Mesothelial cell of epicardium (in vitro differentiated cells): ENCODE measurements at places on chromosomes 3 and 15.

DNA sequence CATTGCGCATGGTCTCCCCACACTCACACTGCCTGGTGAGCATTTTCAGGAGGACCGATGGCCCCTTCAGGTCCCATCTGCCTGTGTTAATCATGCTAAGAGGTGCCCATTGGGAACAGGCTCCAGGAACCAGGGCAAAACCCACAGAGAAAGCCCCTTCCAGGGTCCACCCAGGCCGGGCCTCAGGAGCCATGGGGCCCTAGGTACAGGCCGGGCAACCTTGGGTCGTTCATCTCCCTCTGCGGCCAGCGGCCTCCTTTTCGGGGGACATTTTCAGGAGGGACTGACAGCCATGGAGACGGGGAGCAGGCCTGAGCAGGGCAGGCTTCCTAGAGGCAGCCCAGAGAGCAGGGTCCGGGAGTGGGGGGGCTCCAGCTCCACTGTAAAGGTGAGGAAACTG, 68.0 kb upstream of the TAMM41 start:
- no peak for DNase-seq

DNA sequence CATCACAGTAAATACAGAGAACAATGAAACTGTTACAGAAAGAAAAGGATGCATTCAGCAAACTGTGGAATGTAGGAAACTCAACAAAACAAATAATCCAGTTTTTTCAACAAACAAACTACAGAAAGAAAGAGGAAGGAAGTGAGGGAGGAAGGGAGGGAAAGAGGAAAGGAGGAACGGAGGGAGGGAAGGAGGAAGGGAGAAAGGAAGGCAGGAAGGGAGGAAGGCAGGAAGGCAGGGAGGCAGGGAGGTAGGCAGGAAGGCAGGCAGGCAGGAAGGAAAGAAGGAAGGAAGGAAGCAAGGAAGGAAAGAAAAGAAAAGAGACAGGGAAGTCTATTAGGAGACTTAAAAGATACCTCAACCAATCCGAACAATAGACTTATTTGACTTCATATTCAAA, 135.7 kb downstream of the EFHB start:
- no peak for DNase-seq

GRCh38 chr15:66846811-66847210, 144.8 kb downstream of the SMAD6 start:
- DNase-seq = no peak

DNA sequence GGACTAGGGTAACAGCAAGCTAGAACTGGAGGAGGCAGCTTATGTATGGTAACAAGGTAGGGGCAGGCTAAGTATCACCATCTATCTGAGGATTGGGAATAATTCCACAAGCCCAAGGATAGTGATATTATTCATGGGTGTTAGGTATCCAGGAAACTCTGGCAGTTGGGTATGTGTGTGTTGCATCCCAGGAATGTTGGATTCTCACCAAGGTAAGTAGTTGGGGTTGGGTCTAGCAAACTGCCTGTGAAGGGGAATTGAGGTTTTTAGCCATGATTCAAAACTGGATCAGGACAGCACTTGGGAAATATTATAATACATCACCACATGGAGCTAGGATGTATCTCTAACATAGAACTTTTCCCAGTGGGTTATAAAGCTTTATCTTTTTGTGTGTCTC, 626.4 kb upstream of the GOLIM4 start:
- no peak for DNase-seq

- DNase-seq = no peak
Observed at GRCh38 chr3:40753951-40754350, 229.2 kb downstream of the ZNF621 start.

DNA sequence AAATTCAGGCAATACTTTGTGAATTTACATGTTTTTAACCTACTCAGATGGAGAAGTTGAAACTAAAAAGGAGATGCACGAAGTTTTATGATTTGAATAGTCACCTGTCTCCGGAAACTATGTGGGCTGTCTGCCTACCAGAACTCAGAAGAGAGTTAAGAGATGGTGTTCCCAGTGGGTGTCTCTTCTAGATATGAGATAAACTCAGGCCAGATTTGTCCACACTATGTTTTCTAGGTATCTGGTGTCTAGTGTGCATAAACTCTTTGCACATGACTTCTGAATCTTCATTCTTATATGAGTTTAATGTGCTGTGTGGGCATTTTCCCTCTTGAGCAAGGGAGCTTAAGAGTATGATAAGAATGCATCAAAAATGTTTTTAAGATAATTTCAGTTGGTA, 222.8 kb downstream of the FOXP1 start:
- no peak for DNase-seq

DNA sequence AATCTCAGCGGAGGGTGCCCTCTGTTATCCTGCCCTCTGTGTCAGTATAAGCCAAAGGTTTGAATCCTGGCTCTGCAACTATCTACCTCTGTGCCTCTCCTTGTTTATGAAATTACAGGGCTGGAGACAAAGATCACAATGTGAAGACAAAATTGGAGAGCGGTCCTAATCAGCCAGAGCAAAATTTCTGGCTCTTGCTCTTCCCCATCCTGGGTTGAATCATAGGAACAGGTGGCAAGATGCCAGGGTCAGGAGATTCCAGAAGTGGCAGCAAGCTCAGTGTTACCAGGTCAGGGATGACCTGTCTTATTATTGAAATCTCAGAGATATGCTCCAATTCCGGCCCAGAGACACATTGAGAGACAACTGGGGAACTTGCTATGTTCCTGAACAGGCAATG, 2.3 kb upstream of the CCR2 start:
- DNase-seq = no peak

- no peak for DNase-seq
Observed at GRCh38 chr3:49641921-49642707, 32.0 kb upstream of the APEH start.

GRCh38 chr3:42066516-42067181, 24.5 kb upstream of the TRAK1 start:
- DNase-seq = no peak

DNA sequence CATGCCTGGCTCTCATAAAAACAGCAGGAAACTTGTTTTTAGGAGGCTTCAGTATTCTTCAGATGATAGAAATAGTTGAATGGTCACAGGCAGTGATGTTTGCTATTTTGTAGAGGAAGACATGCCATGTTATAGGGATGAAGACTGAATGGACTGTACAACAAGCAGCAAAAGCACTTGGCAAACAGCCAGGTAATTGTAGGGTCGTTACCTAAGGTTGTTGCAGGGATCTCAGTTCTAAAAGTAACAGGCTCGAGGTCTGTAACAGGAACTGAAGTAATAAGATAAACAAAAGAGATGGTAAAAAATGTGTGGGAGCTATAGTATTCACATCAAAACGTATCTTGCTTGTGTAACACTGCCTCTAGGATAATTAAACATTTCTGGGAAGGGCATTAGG, 116.3 kb downstream of the TFG start:
- DNase-seq = no peak

DNA sequence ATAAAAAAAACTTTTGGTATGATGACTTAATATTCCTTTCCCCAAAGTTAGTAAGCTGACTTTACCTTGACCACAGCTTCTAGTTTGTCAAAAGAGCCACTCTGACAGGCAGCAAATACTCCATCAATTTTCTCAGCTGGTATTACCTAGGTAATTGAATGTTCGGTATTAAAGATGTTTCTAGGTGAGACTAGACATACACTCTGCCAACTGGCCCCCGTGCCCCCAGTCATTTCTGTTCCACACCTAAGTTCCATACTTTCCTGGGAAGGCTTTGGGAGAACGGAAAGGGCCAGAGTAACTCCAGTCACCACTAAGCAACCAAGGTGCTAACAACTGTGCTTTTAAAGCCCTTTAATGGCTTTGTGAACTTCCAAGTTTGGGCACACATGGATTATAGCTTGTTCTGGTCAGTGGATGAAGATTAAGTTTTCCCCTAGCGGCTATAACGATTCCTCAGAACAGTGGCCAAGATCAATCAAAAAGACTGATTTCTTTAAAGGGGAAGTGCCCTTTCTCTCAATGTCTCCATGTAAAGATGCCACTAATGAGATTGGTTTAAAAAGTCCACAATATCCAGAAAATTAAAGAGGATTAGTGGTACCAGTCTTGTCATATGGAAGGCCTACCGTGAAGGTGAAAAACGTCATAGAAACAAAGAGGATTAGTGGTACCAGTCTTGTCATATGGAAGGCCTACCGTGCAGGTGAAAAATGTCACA, 7.0 kb downstream of the EIF4A2 start:
- DNase-seq = no peak

DNA sequence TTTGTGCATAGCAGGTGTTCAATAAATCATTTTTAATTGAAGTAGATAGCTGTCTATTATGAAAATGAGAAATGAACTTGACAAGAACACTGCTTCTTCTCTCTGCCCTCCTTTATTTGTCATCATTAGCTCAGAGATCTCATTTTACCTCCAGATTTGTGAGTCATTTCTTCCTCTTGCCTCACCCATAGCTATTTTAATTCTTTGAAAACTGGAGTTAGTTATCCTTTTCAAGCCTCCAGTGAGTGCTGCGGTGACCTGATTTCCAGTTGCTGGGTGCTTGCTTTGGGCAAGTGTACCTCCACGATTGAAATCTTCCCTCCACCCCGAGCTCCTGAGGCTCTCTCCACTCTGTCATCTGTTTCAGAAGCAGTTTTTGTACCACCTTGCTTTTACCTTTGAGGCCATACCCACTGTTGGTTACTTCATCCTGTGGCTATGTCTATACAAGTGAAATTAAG, 114.6 kb downstream of the NFKBIZ start:
- no peak for DNase-seq

- DNase-seq = no peak
Observed at GRCh38 chr3:25229586-25229985, 198.5 kb upstream of the RARB start.

DNA sequence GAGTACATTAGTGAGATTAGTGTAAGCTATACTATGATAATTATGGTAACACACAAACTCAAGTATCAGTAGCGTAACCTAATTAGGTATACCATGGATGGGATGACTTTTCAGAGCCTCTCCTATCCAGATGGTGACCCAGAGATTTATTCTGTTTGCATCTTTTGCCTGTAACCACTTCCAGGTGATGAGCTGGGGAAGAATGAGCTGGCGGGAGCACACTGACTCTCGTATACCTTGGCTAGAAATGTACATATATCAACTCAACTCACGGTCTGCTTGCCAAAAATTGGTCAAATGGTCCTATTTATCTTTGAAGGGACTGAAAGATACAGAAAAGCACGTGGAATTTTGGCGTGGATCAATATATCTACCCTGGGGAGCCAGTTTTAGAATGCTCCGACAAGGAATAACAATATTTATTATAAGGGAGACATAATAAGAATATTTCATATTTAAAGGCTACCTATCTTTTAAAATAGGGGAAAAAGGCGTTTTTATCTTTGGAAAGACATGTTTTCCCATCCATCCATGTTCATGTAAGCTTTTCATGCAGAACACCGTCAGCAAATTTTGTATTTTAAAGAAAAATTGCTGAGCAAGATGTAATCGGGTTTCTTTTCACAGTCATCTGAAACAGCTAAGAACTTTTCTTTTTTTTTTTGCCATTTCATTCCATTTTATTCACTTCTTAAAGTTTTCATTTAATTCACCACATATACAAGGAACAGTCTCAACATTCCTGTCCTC, 502.6 kb upstream of the CBLB start:
- no peak for DNase-seq

DNA sequence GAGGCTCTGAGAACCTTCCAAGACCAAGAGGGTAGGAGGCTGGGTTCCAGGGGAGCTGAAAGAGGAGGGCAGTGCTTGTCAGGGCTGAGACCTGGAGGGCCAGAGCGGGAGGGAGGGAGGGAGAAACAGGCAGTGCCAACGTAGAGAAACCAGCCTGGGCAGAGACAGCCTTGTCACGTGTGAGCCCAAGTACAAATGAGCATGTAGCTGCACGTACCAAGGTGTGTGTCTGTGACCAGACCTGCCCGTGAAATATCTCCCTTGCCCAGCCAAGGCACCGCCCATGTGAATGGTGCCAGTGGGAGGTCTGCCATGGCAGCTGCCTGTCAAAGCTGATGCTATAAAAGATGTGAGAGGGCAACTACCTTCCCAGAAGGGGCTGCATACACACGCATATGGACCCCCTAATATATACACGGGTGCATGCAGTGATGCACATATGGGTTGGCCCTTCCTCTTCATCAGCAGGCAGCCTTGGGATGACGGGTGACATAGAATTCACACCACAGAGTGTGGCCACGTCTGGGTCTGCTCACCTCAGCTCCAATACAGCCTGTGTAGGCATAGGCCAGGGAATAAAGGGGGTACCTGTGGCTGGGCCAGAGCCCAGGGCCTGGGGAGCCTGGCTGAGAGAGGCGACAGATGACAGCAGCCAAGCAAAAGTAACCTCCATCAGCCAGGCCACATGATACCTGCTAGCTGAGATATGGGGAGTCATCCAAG, 7.8 kb upstream of the CTDSPL start:
- no peak for DNase-seq

DNA sequence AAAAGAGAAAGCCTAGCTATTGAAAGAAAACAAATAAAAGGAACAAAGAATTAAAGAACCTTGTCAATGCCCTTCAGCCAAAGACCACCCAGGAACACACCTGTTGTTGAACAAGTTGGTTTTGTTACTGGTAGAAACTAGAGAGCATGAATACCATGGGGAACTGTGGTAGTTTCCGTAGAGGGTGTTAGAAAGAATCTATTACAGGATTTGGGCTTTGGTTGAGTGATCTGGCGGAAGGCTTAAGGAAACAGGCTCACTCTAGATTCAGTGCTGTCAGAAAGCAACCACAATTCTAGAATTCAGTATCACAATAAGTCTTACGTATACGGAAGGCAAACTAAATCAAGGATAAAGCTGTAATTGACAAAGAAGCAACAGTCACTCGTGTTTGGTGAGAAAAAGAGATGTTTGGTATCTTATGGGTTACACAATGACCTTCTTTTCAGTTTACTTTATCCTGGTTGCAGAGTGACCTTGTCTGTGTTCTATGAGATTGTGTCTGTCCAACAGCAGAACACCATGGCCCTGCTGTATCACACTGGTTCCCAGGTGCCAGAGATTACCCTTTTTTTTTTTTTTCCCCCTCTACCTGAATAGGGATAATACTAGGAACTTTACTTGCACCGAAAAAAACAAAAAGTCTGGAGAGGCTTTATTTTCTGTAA, 265.9 kb downstream of the SHQ1 start:
- DNase-seq = no peak

DNA sequence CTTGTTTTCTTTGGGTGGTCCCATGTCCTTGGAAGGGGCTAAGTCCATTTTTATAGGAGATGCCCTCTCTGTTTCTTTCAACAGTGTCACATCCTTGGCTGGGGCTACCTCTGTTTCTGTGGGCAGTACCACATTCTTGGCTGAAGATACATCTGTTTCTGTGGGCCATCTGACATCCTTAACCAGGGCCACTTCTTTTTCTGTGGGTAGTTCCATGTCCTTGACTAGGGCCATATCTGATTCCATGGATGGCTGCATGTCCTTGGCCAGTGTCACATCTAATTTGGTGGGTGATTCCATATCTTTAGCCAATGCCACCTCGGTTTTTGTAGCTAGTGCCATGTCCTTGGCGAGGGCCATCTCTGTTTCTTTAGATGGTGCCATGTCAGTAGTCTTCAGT, 99.5 kb downstream of the MAP4 start:
- no peak for DNase-seq

GRCh38 chr15:60972866-60973265, 256.2 kb downstream of the RORA start:
- DNase-seq = no peak
